ENCODE measurements at places on chromosomes 13 and 19.

DNA sequence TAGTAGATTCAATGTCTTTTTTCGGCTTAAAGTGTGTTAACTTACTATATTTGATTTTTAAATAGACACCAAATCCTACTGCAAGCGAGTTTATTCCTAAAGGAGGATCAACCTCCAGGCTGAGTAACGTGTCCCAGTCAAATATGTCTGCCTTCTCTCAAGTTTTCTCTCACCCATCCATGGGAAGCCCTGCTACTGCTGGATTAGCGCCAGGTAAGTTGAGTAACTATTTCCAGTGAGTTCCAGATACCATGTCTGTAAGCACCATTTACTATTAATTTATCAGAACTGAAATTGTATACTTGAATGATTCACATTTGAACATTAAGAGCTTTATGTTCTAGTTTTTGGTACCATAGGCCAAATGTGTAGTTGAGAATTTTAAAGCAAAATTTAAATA lies 81.8 kb downstream of the PAN3 start:
- no peak for DNase-seq

DNA sequence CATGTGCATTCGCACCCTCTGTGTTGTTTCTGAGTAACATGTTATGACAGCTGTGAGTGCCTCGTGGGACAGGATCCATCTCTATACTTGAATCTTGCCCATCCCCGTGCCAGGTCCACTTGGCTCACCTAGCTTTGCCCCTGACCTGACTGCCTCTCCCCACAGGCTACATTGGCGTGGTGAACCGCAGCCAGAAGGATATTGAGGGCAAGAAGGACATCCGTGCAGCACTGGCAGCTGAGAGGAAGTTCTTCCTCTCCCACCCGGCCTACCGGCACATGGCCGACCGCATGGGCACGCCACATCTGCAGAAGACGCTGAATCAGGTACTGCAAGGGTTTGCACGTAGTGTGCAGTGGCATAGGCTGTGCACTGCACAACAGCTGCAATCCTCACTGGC lies 53.2 kb downstream of the TMED1 start:
- DNase-seq: no peak

DNA sequence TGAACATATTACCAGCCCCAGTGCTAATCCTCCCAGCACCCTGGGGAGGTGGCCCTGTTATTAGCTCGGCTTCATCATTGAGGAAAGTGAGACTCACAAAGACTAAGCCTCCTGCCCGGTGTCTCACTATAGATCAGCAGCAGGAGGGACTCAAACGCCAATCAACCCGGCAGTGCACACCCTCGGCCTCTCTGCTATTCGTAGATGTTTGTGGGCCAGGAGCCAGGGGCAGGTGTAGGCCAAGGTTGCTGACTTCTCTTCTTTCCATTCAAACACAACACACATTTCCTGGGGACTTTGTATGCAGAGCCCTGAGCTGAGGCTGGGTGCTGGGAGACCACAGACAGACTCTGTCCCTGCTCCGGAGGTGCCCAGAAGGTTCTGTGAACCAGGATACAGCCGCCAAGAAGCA lies 9.4 kb upstream of the SBK3 start:
- DNase-seq: no peak

DNA sequence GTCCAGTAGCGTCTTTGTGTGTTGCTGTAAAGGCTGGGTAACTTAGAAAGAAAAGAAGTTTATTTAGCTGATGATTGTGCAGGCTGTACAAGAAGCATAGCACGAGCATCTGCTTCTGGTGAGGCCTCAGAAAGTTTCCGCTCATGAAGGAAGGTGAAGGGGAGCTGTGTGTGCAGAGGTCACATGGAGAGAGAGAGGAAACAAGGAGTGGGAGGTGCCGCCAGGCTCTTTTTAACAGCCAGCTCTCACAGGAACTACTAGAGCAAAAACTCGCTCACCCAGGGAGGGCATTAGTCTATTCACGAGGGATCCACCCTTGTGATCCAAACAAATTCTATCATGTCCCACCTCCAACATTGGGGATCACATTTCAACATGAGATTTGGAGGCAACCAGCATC lies 99.8 kb downstream of the GPR12 start:
- DNase-seq: no peak

DNA sequence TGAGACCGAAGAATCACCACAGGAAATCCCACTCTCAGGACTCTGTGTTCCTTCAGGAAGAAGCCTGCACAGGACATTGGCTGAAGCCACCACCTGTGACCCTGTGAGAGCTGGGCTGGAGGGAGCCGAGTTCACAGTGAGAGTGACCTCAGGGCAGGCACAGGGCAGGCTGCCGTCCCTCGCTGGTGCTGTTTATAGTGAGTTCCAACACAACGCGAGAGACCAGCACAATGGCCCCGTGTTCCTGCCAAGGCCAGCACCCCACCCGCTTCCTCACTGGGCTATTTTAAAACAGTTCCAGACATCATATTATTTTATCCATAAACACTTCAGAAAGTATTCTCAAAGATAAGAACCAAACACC lies 18.4 kb upstream of the GAS6 start:
- DNase-seq: no peak

DNA sequence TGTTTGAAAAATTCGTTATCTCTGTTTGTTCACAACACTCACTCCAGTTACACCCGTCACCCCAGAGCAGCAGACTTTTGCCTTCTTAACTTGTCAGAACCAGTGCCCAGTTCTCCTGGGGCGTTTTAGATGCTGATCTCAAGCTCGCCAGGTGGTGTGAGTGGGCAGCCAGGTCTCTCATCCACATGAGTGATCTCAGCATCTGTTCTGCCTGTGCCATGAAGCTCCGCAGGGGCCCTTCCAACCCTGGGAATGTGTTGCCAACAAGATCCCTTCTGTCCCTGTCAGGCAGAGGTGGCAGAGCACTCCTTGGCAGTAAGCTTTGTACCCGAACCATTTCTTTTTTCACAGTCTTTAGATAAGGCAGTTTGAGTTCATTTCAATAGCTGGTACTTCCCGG lies 896.5 kb downstream of the UQCRFS1 start:
- DNase-seq: no peak

- no peak for DNase-seq
Observed at GRCh38 chr19:13887517-13887916, 10.6 kb downstream of the NANOS3 start.

DNA sequence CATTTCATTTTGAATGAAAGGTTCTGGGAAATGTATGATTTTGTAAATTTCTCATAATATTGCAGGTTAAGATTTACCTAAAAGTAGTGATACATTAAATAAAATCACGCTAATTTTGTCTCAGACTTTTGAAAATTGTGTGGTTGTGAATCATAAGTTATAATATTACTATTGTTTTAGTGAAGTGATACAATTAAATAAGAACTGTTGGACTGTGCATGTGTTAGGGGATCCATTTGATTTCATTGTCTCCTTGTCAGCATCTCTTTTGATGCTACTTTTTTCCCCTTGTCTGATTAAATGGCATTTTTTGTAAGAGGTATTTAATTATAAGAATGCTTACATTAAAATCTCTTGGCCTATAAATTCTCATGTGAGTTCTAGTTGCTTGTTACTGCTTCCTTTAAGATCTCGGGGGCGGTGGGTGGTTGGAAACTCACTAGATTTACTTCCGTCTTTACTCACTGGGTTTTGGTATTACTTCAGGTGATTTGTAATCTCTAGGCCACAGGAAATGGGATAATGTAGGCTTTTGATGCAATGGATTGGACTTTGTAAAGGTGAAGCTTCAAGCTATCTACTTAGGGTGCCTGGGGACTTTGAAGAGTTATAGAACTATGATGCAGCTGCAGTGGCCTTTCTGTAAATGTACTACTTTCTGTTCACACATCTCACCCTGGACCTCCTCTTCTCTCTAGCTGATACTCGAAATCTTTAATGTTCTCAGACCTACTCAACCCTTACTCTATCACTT lies 66.5 kb downstream of the PAN3 start:
- DNase-seq: no peak

DNA sequence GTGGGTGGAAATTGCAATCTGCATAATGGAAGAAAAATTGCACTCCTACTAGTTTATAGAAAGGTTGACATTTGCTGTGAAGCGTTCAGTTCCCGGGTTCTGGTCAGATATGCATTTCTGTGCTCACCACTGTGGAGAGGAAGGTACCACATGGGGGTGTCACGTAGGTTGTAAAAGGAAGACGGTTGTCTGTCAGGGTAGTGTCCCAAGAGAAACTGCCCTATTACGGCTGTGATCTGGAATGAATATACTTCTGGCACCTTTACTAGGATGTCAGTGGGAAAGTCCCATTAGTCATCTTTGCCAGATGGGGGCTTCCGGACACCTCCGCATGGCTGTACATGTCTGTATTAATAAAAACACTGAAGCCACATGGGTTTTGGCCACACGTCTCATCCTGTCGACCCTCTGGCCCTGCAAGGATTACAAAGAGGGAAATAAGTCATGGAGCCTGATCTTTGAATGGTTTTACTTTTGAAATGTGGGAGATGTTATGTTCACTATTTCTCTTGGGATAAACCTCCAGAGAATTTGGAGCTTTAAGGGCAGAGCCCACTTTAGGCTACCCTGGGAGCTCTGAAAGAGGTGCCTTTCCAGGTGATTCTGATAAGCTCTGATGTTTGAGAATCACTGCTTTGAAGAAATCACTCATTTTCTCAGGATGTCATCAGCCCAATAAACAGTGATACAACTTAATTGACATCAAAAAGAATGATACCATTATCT lies 133.9 kb downstream of the AKAP11 start:
- peak; percentile 22 for DNase-seq

DNA sequence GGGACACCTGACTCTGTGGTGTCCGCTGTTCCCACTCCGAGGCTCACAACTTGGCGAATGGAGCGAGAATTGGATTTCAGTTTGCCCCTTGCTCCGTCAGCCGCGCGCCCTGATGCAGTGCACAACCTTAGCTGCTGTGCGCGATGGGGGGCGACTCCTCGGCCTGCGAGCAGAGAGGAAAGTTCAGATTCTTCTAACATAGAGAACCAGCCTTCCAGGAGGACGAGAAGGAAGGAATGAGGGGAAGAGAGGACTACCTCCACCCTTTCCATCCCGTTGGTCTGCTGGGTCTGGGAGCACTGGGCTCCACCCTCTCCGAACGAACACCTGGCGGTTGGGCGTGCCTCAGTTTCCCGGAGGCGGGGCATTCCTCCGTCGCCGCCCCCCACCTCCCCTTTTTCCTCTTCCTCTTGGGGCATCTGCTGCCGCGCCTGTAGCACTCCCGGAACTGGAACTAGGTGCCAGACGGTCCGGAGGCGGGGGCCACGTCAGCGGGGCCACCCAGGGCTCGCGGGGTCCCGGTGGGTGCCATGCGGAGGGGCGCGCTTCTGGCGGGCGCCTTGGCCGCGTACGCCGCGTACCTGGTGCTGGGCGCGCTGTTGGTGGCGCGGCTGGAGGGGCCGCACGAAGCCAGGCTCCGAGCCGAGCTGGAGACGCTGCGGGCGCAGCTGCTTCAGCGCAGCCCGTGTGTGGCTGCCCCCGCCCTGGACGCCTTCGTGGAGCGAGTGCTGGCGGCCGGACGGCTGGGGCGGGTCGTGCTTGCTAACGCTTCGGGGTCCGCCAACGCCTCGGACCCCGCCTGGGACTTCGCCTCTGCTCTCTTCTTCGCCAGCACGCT lies at the start of gene KCNK6:
Gene KCNK6 (plus strand): TSS at position 425 of the 838 bp plus-strand sequence. CDS start 106 bp downstream, at position 531.
- DNase-seq: peak; percentile 40

DNA sequence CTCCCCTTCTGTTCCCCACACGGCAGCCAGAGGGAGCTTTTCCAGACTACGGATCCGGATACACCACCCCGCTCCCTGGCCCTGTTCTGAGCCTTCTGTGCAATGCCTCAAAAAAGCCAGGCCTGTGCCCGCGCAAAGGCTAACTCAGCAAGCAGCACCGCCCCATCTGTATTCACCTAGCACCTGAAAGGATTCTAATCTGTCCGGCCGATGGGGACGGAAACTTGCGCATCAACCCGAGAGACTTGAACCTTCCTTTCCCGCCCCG lies 589 bp downstream of the ZBTB45 start:
- DNase-seq: peak; percentile 38

GRCh38 chr19:37992761-37993160 lies 85.8 kb downstream of the SIPA1L3 start:
- DNase-seq: no peak

DNA sequence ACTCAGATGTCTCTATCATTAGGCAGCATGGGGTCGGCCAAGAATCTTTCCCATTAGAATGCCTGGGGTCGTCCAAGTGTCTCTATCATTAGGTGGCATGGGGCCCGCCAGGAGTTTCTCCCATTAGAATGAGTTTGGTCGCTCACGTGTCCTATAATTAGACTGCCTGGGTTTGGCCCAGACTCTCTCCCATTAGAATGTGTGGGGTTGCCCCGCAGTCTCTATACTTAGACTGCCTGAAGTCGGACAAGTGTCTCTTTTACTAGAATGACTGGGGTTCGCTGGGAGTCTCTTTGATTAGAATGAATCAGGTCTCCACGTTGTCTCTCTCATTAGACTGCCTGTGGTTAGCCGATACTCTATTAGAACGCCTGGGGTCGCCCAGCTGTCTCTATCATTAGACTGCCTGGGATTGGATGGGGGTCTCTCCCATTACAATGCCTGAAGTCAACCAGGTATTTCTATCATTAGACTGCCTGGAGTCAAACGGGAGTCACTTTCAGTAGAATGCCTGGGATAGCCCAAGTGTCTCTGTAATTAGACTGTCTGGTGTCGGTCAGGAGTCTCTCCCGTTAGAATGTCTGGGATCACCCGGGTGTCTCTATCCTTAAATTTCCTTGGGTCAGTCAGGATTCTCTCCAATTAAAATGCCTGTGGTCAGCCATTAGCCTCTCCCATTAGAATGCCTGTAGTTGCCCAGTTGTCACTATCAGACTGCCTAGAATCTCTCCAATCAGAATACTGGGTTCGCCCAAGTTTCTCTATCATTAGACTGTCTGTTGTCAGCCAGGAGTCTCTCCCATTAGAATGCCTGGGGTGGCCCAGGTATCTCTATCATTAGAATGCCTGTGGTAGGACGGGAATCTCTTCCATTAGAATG lies 1454.1 kb downstream of the UQCRFS1 start:
- no peak for DNase-seq

DNA sequence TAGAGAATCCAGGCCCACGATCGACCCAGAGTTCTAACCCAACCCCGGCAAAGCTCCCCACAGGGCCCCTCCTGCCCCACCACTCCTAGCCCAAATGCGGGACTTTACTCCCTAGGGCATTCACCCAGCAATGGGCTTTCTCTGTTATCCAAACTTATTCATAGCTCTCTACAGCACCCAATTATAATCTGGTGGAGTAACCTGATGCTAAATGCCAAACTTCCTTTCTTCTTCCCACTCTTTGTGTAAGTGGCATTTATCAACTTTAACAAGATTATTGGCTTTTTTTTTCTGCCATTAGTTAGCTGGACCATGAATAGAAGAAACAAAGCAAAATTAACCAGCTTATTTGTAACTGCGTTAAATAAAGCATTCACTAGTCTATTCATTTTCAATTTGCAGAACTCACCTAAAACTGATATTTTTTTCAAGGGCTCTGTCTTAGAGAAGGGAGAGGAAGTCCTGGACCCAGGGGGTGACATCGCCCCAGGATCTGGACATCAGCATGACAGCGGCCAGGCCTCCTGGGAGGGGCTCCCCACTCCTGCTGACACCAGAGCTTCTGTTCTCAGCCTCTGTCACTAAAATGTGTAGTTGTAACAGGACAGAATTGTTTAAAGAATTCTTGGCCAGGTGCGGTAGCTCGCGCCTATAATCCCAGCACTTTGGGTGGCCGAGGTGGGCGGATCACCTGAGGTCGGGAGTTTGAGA lies 1.5 kb downstream of the FAM124A start:
- no peak for DNase-seq

DNA sequence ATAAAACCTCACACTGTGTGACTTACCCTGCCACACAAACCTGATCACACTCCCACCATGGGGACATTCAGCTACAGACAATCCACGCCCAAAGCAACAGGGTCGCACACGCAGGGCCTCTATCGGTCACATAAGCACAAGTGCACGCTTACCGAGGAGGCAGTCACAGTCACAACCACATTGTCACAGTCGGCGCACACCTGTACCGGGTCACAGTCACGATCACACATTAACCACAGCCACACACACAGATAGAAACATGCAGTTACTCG lies 579 bp downstream of the ZNF566 start:
- peak; percentile 47 for DNase-seq

Data from CD4-positive, alpha-beta T cell treated with Interferon gamma for 1 hour (primary cell).